ENCODE measurements at places on chromosomes 3 and 15. TPM values are rescaled to one million over a fixed set of nuclear protein-coding genes. Genes with fewer than 3 reads are reported as not detected.

Gene FAM240A
- total RNA-seq = not detected

DNA sequence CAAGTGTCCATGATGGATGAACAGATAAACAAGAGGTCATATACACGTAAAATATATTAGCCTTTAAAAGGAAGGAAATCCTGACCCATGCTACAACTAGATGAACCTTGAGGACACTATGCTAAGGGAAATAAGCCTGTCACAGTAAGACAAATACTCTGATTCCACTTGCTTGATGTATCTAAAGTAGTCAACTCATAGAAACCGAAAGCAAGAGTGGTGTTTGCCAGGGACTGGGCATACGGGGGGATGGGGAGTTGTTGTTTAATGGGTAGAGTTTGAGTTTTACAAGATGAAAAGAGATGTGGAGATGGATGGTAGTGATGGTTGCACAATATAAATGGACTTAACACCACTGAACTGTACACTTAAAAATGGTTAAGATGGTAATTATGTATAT is 65.4 kb downstream of the C3orf70 start:
- DNase-seq = no peak

Gene GOLGA8O
- total RNA-seq = 1.3 TPM

Gene MRAS
- total RNA-seq = 0.16 TPM
